ENCODE measurements at places on chromosomes 16 and 17. TPM values are rescaled to one million over a fixed set of nuclear protein-coding genes. Genes with fewer than 3 reads are reported as not detected.

Gene ARSG
- total RNA-seq = 7.4 TPM

Gene FTSJ3
- 27.9 TPM for total RNA-seq

Gene PDPK1
- 39.2 TPM for total RNA-seq

Gene TP53TG3F
- total RNA-seq = not detected

Gene TNFRSF17
- not detected for total RNA-seq

Gene ADAD2
- total RNA-seq = not detected

Gene SKAP1
- not detected for total RNA-seq

Gene PAM16
- 22.4 TPM for total RNA-seq

Gene CORO6
- 6.7 TPM for total RNA-seq

Gene RNF151
- not detected for total RNA-seq

Gene SMTNL2
- not detected for total RNA-seq

Gene TMEM238L
- total RNA-seq = not detected

Gene RHBDL3
- 0.10 TPM for total RNA-seq
